Chondrocyte (in vitro differentiated cells): ENCODE measurements at places on chromosomes 12 and 14.

DNA sequence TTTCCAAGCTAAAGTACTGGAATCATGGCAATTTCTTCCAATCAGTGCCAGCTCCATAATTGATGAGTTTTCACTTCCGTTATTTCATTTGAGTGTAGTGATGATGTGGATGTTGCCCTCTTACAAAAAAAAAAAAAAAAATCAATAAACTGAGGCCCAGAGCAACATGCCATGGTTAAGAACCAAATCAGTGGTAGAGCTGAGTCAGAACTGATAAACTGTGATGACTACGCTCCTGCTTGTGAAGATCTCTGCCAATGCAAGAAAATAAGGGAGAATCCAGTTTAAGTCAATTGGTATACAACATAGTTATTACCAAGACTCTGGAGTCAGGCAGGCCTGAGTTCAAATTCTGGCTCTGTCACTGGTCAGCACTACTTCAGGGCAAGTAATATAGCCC lies 102.7 kb downstream of the GPR135 start:
- no peak for DNase-seq

DNA sequence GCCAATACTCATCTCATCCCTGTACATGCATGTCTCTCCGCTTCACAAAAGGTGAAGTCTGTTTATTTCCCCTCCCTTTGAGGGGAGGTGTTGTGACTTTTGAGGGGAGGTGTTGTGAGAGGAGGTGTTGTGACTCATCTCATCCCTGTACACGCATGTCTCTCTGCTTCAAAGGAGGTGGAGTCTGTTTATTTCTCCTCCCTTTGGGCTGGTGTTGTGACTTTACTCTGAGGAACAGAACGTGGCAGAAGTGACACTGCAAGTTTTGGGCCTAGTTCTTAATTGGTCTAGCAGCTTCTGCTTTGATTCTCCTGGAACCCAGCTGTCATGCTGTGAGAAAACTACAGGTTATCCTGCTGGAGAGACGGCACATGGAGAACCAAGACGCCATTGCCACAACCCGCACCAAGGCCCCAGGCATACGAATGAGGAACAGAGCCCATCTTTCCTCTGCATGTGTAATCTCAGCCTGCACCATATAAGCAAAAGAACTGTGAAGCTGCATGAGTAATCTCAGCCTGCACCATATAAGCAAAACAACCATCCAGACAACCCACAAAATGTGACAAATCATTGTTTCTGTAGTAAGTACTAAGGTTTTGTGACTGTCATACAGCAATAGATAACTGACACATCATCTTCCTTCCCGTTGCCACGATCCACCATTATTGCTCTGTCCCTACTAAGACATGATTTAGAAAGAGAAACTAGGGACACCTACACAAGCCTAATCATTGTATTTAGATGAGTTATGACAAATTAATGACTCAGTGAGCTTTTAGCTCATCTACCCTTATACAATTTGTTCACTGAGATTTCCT lies 30.0 kb downstream of the GALNT4 start:
- no peak for DNase-seq

- no peak for DNase-seq
Observed at GRCh38 chr12:65657635-65658034, 166.6 kb upstream of the HMGA2 start.

DNA sequence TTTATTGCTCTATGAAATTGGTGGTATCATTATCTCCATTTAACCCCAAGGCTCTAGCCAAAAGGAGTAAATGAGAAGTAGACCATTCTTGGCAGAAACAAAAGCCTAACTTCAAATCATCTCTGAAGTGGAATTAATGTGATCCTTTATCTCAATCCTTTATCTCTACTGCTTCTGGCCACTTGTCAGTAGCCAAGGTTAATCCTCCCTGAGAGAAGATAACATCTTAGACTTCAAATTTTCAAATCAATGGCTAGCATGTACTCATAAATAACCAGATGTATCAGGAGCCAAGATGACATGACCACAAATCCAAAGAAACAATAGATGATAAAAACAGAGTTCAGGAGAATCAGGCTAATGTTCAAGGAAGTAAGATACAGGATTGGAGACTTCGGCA lies 123.1 kb upstream of the RASSF8 start:
- no peak for DNase-seq

GRCh38 chr12:66755727-66756395 lies 77.0 kb upstream of the GRIP1 start:
- DNase-seq: no peak

DNA sequence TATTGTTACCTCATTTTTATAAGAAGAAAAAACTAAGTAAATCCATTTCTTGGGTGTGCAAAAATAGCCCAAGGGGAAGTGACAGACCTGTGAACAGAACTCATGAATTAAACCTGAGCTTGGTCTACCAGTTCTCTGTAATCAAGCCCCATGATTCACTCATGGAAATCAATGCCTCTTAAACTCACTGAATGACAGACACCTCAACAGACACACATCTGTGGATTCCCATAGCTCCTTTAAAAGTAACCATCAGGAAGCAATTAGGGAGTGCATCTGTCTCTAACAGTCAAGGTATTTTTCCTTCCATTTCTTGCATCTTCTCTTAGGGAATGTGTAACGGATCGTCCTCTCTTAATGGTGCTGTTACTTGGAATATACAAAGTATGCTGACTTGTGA lies 215.0 kb upstream of the EEA1 start:
- no peak for DNase-seq

GRCh38 chr12:63206494-63206893 lies 55.5 kb upstream of the AVPR1A start:
- no peak for DNase-seq

- DNase-seq: no peak
Observed at GRCh38 chr12:56469007-56469930, 891 bp downstream of the SPRYD4 start.

DNA sequence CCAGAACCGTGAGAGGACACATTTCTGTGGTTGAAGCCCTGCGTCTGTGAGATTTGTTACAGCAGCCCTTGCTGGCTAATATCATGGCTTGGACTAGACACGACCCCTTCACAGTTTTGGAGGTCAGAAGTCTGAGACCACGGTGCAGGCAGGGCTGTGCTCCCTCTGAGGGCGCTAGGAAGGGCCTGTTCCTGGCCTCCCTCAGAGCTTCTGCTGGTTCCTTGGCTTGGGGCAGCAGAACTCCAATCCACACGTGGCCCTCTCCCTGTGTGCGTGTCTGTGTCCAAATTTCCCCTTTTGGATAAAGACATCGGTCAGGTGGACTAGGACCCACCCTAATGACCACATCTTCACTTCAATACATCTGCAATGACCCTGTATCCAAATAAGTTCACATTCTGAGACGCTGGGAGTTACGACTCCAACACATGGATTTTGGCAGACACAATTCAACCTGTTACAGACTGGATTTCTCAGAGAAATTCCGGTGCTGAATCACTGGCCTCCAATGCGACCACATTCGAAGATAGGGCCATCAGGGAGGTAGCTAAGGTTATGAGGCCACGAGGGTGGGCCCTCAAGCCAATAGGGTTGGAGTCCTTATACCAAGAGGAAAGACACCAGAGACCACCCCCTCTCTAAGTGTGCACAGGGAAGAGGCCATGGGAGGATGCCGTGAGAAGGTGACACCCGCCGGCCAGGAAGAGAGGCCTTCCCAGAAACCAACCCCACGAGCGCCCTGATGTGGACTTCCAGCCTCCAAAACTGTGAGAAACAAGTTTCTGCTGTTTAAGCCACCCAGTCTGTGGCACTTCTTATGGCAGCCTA lies 43.6 kb upstream of the PPP2R5C start:
- no peak for DNase-seq

DNA sequence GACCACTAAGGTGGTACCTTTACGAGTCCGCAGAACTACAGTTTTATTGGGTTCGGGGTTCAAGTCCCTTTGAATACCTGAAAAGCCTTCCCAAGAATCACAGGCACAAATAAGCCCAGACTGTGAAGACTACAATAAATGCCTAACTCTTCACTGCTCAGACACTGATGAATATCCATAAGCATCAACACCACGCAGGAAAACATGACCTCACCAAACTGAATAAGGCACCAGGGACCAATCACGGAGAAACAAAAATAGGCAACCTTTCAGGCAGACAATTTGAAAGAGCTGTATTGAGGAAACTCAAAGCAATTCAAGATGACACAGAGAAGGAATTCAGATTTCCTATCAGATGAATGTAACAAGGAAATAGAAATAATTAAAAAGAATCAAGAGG lies 24.2 kb upstream of the P2RX7 start:
- DNase-seq: no peak

GRCh38 chr14:64779472-64779871 lies 75.2 kb downstream of the PLEKHG3 start:
- peak; percentile 63 for DNase-seq

GRCh38 chr12:80846952-80847351 lies 90.8 kb downstream of the LIN7A start:
- DNase-seq: no peak

- DNase-seq: no peak
Observed at GRCh38 chr14:91380610-91381371, 36.8 kb downstream of the CCDC88C start.

DNA sequence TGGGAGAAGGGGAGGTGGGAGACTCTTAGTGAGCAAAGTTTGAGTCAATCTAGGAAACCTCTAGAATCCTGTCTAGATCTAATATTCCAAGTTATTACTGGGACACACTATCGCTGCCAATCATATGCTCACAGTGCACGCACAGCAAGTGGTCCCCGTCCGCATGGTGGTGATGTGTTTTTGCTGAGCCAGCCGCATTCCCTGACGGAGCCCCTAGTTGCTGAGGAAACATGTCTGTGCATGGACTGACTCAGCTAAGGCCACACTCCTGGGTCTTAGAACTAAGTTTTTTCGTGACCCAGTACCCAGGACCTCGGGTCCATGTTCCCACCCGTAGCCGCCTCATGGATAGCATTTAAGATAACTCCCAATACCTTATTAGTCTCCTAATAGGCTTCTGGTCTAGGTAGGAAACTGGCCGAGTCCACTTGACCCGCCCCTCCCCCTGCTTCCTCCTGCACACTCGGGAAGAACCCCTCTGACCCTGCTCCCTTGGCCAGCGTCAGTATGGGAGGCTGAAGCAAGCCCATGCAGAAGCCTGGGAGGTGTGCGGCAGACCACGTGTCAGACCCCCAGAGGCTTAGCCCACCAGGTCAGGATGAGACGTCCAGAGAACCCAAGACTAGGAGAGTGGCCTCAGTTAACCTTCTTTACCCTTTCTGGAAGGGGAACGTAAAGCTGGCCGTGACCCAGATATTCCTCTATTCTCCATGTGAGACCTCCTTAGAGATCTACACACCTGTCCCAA lies 200.5 kb downstream of the ETV6 start:
- no peak for DNase-seq

- peak; percentile 68 for DNase-seq
Observed at GRCh38 chr14:102776761-102777710, at the start of gene TRAF3. Gene TRAF3, plus strand, starts transcription at chr14:102777449. Its CDS starts 92,753 bp downstream, at chr14:102870202.
